Fibroblast of lung (primary cell): ENCODE measurements at places on chromosomes 6 and 20.

DNA sequence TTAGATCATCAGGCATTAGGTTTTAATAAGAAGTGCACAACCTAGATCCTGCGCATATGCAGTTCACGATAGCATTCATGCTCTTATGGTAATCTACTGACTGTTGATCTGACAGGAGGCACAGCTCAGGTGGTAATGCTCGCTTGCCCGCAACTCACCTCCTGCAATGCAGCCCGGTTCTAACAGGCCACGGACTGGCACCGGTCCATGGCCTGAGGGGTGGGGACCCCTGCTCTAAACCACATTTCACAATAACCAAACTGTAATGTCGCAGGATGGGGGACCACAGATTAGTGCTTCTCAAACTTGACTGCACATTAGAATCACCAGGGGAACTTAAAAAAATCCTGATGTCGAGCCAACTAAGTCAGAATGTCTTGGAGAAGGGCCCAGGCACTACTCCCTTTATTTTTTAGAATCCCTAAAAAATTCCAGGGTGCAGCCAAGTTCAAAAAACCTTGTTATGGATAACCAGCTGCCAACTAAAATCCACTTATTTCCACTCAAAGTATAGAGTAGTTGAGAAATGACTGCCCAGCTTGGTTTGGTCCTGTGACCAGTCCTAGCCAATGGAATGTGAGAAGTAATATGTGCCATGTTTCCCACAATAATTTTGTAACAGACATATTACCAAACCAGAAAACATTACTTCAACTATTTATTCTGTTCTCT, 3.1 kb downstream of the SHPRH start:
- H3K4me1 ChIP-seq, result no peaks in the 10 kb centered on the region
- DNase-seq, result peak; percentile 88
- H3K4me3 ChIP-seq, result no peak overlapping the region
- H3K36me3 ChIP-seq, result no peaks in the 10 kb centered on the region
- H3K27me3 ChIP-seq, result no peaks in the 10 kb centered on the region

DNA sequence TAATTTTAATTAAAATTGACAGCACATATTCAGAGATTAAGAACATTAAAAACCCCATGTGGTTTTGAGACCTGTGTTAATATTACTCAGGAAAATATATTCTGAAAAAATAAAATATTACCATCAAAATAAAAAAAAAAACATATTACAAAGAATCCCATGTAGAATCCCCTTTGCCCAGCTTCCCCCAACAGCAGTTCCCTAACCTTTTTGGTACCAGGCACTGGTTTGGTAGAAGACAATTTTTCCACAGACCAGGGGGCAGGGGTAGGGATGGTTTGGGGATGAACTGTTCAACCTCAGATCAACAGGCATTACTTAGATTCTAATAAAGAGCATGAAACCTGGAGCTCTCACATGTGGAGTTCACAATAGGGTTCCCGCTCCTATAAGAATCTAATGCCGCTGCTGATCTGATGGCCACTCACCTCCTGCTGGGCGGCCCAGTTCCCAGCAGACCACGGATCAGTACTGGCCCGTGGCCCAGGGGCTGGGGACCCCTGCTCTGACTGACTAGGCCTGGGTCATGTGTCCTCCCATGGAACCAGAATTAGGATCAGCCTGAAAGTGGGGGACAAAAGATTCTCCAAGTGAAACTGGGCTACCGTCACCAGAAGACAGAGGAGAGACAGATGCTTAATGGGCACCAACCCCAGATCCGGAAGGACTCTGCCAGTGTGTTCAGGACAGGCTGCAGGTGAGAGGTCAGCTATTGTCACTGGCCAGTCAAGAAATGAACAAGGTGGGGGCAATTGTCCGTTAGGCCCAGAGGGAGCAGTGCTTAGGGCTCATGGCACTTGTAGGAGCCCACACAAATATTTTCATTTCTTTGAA, 235.5 kb downstream of the PREX1 start:
- H3K27me3 ChIP-seq, result no peaks in the 10 kb centered on the region
- no peak overlapping the region for H3K4me3 ChIP-seq
- DNase-seq, result no peak
- no peaks in the 10 kb centered on the region for H3K4me1 ChIP-seq
- H3K36me3 ChIP-seq, result no peaks in the 10 kb centered on the region

DNA sequence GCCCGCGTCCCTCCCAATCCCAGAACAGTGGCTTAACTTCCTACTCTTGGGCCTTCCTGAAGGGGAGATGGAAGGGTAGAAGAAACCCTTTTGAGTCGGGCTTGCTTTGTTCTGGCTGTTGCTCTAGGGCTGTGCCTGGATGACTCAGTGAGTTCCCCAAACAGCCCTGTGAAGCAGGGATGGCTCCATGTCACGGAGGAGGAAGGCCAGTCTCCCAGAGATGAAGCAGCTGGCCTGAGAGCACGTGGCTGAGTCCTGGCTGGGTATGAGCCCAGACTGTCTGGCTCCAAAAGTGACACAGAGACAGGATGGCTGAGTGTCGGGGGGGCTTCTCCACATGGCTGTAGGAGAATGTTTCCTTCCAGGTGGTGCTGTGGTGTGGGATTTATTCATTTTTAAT, 4.6 kb downstream of the SYTL3 start:
- no peak overlapping the region for H3K4me3 ChIP-seq
- peak overlapping the region; percentile 92 for H3K27ac ChIP-seq
- DNase-seq, result peak; percentile 89
- H3K36me3 ChIP-seq, result no peaks in the 10 kb centered on the region

GRCh38 chr6:108711071-108711470, 137.2 kb upstream of the ARMC2 start:
- H3K4me3 ChIP-seq, result no peak overlapping the region
- peaks cover 7% of the 10 kb centered on the region for H3K4me1 ChIP-seq
- no peaks in the 10 kb centered on the region for H3K36me3 ChIP-seq
- no peak overlapping the region for H3K27ac ChIP-seq
- no peak for DNase-seq

DNA sequence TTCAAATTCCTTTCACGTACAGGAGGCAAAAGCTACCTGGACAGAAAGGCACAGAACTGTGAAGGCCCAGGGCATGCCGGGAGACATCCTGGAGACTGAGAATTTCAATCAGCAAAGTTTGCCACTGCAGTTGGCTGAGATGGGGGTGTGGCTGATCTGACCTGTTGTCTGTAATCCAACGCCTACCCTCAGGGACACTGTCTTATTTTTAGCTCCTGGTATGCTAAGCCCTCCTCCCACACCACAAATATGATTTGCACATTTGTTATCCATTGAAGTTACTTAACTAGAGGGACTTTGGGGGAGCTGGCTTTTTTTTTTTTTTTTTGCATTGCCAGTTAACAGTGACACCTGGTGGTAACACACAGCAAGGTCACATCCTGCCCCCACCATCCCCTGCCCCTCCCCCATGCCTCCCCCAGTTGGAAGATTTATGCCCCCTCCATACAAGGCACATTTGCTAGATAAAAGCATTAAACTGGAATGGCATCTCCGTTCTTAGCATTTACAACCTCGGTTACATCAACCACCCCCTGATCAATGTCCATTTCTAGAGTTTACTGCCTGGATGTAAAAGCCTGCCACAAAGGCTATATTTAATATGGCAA, 40.4 kb downstream of the TTI1 start:
- peaks cover 8% of the 10 kb centered on the region for H3K36me3 ChIP-seq
- H3K4me3 ChIP-seq, result no peak overlapping the region
- no peak overlapping the region for H3K27ac ChIP-seq

DNA sequence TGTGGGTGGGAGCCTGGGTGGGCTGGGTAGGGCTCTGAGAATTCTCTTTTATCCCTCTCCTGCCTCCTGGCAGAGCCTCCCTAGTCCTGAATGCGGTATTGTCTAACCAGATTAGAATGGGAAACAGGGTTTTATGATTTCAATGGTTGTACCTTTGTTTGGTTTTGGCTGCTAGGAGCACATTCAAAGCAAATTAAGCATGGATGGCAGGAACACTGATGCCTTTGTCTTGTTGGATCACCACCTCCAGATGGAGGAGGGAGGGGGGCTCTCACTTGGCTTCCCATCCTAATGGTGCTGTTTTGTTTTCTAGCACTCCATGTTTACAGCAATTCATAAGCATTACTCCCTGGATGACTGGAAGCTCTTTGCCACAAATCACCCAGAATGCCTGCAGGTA, 11.6 kb downstream of the GMPR start:
- H3K4me3 ChIP-seq, result no peak overlapping the region
- H3K4me1 ChIP-seq, result no peaks in the 10 kb centered on the region
- H3K36me3 ChIP-seq, result no peaks in the 10 kb centered on the region

DNA sequence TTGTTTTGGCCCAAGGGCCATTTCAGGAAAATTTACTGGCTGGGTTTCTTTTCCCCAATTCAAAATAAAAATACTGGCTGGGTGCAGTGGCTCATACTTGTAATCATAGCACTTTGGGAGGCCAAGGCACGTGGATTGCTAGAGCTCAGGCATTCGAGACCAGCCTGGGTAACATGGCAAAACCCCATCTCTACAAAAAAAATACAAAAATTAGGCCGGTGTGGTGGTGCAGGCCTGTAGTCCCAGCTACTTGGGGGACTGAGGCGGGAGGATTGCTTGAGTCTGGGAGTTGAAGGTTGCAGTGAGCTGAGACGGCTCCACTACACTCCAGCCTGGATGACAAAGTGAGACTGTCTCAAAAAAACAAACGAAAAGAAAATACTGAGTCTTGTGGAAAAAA, 60.0 kb downstream of the NINL start:
- peaks cover 9% of the 10 kb centered on the region for H3K4me1 ChIP-seq

DNA sequence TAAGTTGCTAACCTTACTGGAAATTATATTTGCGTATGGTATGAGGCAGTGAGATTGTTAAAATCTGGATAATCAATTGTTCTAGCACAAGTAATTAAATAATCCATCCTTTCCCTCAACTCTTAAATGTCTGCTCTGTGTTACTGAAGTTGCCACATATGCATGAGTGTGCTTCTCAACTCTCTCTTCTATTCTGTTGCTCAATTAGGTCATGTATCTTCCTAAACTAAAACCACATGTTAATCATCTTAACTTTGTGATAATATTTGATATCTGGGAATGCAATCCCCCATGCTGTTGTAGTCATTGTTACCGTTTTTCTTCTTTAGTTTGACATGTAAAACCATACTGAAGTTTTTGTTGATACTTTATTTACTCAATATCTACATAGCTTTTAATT, 63.5 kb upstream of the STMND1 start:
- no peak overlapping the region for H3K27ac ChIP-seq
- DNase-seq, result peak; percentile 72
- no peaks in the 10 kb centered on the region for H3K36me3 ChIP-seq
- H3K27me3 ChIP-seq, result no peaks in the 10 kb centered on the region
- no peak overlapping the region for H3K4me3 ChIP-seq
- peaks cover 10% of the 10 kb centered on the region for H3K4me1 ChIP-seq

- no peaks in the 10 kb centered on the region for H3K27me3 ChIP-seq
- H3K4me3 ChIP-seq, result no peak overlapping the region
- H3K4me1 ChIP-seq, result peaks cover 10% of the 10 kb centered on the region
- H3K36me3 ChIP-seq, result no peaks in the 10 kb centered on the region
- no peak for DNase-seq
These were observed 231.2 kb upstream of the FOXQ1 start for GRCh38 chr6:1080453-1081337.

GRCh38 chr6:11423667-11424066, 113.9 kb upstream of the TMEM170B start:
- no peak overlapping the region for H3K4me3 ChIP-seq
- no peak overlapping the region for H3K27ac ChIP-seq
- no peaks in the 10 kb centered on the region for H3K36me3 ChIP-seq
- H3K4me1 ChIP-seq, result peaks cover 15% of the 10 kb centered on the region
- no peaks in the 10 kb centered on the region for H3K27me3 ChIP-seq
- no peak for DNase-seq

- DNase-seq, result no peak
- H3K4me1 ChIP-seq, result no peaks in the 10 kb centered on the region
- H3K36me3 ChIP-seq, result no peaks in the 10 kb centered on the region
- no peak overlapping the region for H3K27ac ChIP-seq
These were observed 112.1 kb upstream of the THBS2 start for GRCh38 chr6:169365567-169366257.

DNA sequence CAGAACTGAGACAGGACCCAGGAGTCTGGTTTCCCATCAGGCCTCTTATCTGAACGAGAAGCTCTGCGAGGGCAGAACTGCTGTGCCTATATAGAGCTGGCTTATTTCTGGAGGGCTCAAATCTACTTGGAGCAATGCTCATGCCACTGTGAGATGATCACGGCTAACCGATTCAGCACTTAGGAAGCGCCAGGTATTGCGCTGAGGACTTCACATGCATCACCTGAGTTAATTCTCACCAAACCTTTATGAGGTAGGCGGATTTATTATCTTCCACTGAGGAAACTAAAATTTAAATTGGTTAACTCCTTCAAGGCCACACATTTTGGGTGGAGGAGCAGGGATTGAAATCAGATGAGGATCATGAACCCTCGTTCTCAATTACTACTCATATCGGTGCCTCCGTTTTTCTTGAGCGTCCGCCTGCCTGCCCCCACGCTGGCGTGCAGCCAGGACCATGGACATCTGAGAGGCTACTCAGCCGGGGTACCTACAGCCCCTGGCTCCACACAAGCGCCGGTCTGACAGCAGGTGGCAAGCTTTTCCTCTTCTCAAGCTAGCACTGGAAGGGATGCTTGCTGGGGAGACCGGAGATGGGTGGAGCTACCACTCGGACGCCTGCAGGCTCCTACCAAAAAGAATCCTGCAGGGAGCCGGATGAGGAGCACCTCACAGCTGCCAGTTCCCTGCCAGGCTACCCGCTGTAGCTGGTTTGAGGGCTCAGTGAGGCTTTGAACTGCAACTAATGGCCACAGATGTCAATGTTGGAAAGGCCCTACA, 1.0 kb upstream of the PCIF1 start:
- peak overlapping the region; percentile 99 for H3K4me3 ChIP-seq
- H3K27me3 ChIP-seq, result no peaks in the 10 kb centered on the region
- peak; percentile 75 for DNase-seq
- H3K4me1 ChIP-seq, result peaks cover 6% of the 10 kb centered on the region
- peak overlapping the region; percentile 99 for H3K27ac ChIP-seq

DNA sequence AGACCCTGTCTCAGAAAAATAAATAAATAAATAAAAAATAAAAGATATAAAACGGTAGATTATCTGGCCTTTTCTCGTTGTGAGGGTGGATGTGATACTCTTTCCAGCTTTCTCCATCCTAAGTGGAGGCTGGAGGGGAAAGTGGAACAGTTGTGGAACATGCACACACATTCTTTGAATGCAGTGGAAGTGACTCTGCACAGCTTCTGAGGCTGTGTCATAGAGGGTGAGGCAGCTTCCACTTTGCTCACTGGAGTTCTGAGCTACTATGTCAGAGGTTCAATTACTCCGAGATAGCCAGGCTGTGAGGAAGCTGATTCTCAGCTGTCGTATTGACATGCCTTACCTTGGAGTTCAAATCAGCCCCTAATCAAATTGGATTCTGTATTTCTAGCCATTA, 82.2 kb downstream of the CHMP4B start:
- no peaks in the 10 kb centered on the region for H3K4me1 ChIP-seq
- no peak overlapping the region for H3K4me3 ChIP-seq
- DNase-seq, result peak; percentile 90
- no peak overlapping the region for H3K27ac ChIP-seq

- H3K27ac ChIP-seq, result no peak overlapping the region
- H3K4me3 ChIP-seq, result no peak overlapping the region
- no peaks in the 10 kb centered on the region for H3K36me3 ChIP-seq
- no peaks in the 10 kb centered on the region for H3K4me1 ChIP-seq
- no peak for DNase-seq
These were observed 23.1 kb downstream of the ZNF451 start for GRCh38 chr6:57113105-57113504.

GRCh38 chr6:119024111-119024510, 54.4 kb downstream of the FAM184A start:
- H3K4me3 ChIP-seq, result no peak overlapping the region
- H3K4me1 ChIP-seq, result no peaks in the 10 kb centered on the region
- H3K27ac ChIP-seq, result no peak overlapping the region
- no peaks in the 10 kb centered on the region for H3K27me3 ChIP-seq
- H3K36me3 ChIP-seq, result no peaks in the 10 kb centered on the region

GRCh38 chr6:167898673-167899311, 72.1 kb downstream of the AFDN start:
- H3K4me1 ChIP-seq, result no peaks in the 10 kb centered on the region
- H3K27me3 ChIP-seq, result no peaks in the 10 kb centered on the region
- H3K36me3 ChIP-seq, result no peaks in the 10 kb centered on the region
- no peak overlapping the region for H3K27ac ChIP-seq
- H3K4me3 ChIP-seq, result no peak overlapping the region
